Activated CD8-positive, alpha-beta T cell treated with anti-CD3 and anti-CD28 coated beads for 36 hours (primary cell): ENCODE measurements at places on chromosomes 4 and X. TPM values are rescaled to one million over a fixed set of nuclear protein-coding genes. Genes with fewer than 3 reads are reported as not detected.

GRCh38 chr4:54427826-54428225, 198.7 kb downstream of the PDGFRA start:
- DNase-seq: no peak

WDR17 gene
- total RNA-seq: 1.5 TPM

- no peak for DNase-seq
Measured at GRCh38 chr4:186169945-186170802, 21.2 kb upstream of the CYP4V2 start.

DNA sequence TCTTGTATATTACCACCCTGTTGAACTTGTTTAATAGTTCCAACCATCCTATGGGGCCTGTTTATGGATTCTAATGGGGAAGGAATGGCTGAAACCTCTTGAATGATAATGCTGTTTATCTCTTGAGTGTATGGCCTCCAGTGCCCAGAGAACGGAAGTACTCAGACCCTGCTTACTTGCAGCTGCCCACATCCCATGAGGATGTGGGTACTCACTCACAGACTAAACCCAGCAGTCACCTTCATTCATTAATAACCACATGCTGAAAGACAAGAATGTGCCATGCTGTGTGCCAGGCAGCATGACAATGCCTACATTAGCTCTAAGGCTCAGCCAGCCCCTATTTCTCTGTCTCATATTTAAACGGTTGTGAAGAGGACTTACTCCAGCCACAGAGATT, 5.9 kb upstream of the ARMCX5 start:
- no peak for DNase-seq

MAGEB17 gene
- total RNA-seq: not detected

DNA sequence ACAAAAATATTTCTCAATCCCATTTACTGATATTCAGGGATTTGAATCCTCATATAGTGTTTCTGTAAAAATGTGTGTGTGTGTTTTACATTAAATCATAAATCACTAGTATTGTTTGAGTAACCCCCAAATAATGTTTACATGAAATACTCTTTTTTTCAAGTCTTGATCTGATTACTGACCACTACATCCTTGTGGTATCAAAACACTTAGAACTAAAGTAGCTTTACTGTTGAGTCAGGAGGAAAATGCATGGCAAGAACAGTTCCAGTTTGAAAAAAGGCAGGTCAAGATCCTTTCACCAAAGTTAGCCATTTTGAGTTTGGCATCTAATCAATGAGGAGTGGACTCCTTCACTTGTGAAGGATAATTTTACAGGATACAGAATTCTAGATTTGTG, 3.6 kb upstream of the WDR19 start:
- DNase-seq: no peak

DNA sequence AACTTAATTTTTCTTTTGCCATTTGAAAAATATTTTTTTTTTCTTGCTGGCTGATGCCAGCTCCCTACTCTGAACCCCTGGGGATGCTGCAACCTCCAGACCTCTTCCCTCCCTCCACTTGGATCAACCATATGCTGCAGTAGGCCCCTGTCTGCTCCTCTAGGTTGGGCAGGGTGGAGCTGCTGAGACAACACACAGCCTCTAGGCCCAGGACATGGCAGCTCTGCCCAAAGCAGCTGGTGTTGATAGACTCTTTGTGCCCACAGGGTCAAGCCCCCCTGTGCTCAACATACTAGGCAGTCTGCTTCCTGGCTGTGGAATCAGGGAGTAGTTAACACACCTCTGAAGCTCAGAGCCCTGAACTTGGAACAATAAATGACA, 19.9 kb upstream of the CLNK start:
- no peak for DNase-seq

FHIP1A gene
- 0.86 TPM for total RNA-seq

- DNase-seq: no peak
Measured at GRCh38 chr4:338759-339097, 1.1 kb downstream of the ZNF141 start.

C4orf36 gene
- total RNA-seq: not detected

DNA sequence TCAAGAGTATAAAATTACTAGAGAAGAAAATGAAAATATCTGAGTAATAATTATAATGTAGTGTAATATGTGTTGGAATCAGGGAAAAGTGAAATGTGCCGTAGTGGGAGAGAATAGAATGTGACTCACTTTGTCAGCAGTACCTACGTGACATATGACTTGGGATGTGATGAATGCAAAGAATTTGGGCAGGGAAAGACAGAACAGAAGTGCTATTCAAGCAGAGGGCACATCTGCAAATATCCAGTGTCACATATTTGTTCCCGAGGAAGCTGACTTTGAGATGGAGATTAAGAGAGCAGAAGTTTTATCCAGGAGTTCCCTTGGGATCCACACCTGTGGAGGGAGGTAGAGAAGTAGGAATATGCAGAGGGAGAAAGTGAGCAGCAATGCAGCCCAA, 69.3 kb upstream of the HS3ST1 start:
- no peak for DNase-seq

ATOH1 gene
- total RNA-seq: not detected

GRCh38 chr4:185624259-185624589, 88.9 kb upstream of the PDLIM3 start:
- no peak for DNase-seq

GRCh38 chr4:151227731-151228130, 49.2 kb upstream of the PRSS48 start:
- DNase-seq: no peak

DNA sequence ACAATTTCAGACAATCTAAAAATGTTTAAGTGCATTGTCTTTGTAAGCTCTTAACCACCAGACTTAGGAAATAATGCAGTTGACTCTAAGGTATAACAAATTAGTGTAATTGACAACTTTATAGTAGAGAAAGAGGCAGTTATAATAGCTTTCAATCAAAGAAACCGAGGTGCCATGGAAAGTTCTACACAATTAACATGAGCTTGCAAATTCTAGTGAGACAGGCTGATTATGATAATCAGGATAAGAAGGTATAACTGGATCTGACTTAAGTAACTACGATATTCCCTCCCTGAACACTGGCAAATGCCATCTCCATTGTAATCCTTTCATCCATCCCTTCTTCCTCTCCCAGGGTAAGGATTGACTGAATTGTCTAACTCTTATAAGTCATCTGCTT, 11.4 kb upstream of the KLHL5 start:
- DNase-seq: no peak

- DNase-seq: no peak
Measured at GRCh38 chr4:67035986-67036385, 509.3 kb downstream of the CENPC start.

KLHL2 gene
- total RNA-seq: 24.5 TPM
